ENCODE measurements at places on chromosomes 12 and 14. TPM values are rescaled to one million over a fixed set of nuclear protein-coding genes. Genes with fewer than 3 reads are reported as not detected.

TOMM20L gene
- not detected for total RNA-seq

KERA gene
- not detected for total RNA-seq

EGLN3 gene
- 56.1 TPM for total RNA-seq

ABHD12B gene
- total RNA-seq, result not detected

GLTP gene
- 193 TPM for total RNA-seq

COX8C gene
- total RNA-seq, result not detected

AMHR2 gene
- not detected for total RNA-seq

CLEC9A gene
- total RNA-seq, result not detected

ISM2 gene
- total RNA-seq, result under 0.01 TPM

NRXN3 gene
- 0.24 TPM for total RNA-seq

ATP6V1D gene
- 109 TPM for total RNA-seq

STYX gene
- 14.9 TPM for total RNA-seq

ZNF84 gene
- 15.3 TPM for total RNA-seq

ITGB7 gene
- total RNA-seq, result 9.4 TPM

FKBP11 gene
- total RNA-seq, result 9.2 TPM

DBX2 gene
- not detected for total RNA-seq

LRIG3 gene
- 97.8 TPM for total RNA-seq

CLMN gene
- 7.2 TPM for total RNA-seq

DNAH10 gene
- total RNA-seq, result under 0.01 TPM

GZMB gene
- total RNA-seq, result 0.21 TPM

KLHL33 gene
- not detected for total RNA-seq

TMCC3 gene
- total RNA-seq, result 7.2 TPM

BBOF1 gene
- 0.72 TPM for total RNA-seq

All from tracheal epithelial cell (primary cell).